Ovary (tissue), 10 donors: ENCODE measurements at places on chromosomes 12 and 14.

DNA sequence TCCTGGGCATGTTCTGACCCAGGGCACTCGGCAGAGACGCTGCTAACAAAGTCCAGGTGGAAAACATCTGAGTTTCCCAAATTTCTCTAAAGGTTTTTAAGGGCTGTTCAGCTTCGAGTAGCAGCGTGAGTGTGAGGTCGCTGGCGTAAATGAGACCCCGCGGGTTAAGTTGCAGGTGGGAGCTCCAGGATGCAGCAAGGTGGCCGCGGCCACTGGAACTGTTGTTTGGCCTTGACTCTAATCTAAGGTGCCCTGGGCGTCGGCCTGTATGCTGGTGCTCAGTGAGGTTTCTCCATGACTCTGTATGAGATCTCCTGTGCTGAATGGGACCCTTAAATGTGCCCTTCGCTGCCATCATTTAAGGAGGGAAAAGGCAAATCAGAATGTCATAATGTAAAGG lies 50.7 kb downstream of the ELK3 start:
- DNase-seq = no peak

GRCh38 chr12:91991399-91992187 lies 154.1 kb downstream of the BTG1 start:
- DNase-seq = no peak

- no peak for DNase-seq
Observed at GRCh38 chr14:41285186-41285748, 321.4 kb upstream of the LRFN5 start.

- no peak for DNase-seq
Observed at GRCh38 chr12:54357506-54358190, 6.6 kb downstream of the GPR84 start.

GRCh38 chr14:105701456-105702274 lies 175.3 kb downstream of the TMEM121 start:
- DNase-seq = no peak

GRCh38 chr12:24933694-24934407 lies 15.1 kb downstream of the BCAT1 start:
- no peak for DNase-seq

DNA sequence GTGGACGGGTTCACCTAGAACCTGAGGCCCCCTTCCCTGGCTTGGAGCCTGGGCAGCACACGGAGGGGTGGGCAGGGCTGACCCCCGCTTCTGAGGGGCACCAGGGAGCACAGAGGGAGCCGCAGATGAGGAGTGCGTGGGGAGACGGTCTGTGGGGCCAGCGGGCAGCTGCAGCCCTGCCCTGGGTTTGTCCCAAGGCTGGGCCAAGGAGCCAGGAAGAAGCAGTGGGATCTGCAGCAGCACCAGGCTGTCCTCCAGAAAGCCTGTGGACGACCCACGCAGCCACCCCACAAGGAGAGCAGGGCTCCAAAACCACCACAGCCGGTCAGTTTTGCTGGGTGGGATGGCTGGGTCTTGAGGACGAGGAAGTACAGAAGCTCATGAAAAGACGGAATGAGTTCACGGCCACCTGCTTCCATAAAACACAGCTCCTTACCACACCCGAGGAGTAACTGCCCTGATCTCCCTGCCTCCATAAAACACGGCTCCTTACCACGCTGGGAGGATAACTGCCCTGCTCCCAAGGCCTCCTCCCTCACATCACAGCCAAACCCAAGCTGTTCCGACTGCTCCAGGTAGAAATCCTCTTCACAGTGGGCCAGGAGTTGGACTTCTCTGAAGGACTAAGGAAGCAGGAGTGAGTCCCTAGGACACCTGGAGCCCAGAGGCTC lies 9.9 kb upstream of the GOLGA3 start:
- no peak for DNase-seq

DNA sequence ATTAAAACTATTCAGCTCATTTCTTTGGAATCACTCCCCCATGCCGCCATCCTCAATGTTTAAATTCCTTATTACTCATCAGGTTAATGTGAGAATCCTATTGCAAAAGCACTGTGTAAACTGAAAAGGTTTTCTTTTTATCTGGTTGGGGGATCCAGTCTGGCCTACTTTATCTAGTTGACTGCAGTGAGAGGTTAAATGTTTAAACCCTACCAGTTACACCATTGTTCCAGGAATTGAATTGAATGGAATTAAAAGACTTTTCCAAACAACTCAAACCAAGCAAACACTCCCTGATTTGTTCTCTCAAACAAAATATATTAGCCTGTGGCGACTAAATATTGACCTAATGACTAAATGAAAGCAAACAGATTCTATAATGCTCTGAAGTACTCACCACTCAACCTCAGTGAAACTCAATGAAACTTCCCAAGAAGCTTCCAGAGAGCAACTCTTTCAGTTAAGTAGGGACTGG lies 100.5 kb downstream of the VEZT start:
- no peak for DNase-seq

GRCh38 chr12:82522285-82522684 lies 164.0 kb downstream of the METTL25 start:
- DNase-seq = no peak

DNA sequence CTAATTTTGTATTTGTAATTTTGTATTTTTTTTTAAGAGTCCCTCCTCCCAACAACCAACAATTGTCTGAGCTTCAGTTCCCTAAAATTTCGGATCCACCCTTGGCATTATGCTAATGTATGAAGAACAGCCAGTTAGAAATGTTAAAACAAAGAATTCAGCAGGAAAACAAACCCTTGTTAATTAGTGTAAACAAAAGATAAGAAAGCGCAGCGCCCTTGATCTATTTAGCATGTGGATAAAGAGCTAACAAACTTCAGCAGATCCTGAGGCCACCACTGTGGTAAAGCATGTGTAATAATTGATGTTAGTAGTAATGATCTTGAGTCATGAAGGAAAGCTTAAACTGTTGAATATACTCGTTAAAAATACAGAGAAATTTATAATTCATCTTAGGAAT lies 199.8 kb downstream of the TMX1 start:
- DNase-seq = no peak

GRCh38 chr12:3380200-3381043 lies 110.6 kb upstream of the PRMT8 start:
- no peak for DNase-seq

GRCh38 chr12:71432936-71433335 lies 6.7 kb upstream of the LGR5 start:
- no peak for DNase-seq

DNA sequence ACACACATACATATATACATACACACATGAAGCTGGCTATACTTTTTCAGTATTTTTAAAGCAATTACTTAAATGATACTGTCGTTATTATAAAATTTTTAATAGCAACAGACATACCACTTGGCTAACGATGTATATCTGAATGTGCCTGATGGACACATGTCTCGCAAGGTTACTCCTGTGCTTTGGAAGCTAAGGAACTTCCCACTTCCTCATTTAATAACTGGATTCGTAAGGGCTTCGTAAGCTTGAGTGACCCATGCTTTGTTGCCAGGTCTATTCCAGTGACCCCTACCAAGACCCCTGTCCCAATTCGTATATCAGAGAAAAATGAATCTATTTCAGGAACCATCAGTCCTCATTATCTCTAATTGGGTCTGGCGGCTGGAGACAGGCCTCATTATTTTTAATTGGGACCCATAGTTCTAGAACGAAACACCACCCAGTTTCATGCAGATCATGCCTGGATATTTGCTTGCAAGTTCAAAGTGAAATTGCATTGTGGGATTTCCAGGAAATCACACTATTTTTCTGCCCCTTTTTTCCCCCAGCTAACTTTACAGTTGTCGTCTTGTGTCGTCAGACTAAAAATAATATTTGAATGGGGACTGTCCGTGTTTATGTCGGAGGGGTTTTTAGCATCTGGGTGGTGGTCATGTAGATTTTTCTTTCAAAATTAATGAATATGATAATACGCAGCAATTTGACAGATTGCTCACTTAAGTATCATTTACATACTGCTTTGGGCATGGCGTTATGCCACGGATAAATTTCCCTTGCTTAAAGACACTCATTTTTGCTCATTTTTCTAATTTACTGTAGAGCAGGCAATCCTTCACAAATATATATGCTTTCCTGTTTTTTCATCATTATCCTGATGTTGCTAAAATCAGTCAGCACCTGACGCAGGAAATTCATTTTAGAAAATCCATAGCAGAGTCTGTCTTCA lies 17.1 kb upstream of the MYO1H start:
- DNase-seq = no peak

DNA sequence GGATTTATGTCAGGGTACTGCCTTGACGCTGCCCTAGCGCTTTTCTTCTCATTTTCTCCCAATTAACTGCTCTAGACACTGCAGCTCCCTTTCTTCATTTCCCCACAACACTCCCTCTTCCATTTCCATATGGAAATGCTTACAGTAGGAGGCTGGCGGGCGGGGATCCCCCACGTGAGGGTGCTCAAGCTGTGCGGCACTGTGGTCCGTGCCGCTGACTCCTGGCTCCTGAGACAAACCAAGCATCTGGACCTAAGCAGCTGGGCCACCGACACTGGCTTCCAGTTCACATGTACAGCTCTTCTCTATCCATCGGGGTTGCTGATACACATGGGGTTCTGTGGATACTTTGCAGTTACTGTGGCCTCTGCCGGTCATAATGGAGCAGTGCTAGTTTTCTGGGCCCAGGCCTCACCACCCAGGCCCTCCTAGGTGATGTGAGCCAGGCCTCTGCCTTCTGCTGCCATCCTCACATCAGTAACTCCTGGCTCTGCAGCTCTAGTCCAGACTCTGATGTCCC lies 20.2 kb downstream of the TCHP start:
- no peak for DNase-seq

GRCh38 chr12:5043589-5044419 lies at the start of gene KCNA5:
TSS of gene KCNA5 (plus strand) at chr12:5043879. CDS start at chr12:5044148, 269 bp downstream.
- DNase-seq = no peak

DNA sequence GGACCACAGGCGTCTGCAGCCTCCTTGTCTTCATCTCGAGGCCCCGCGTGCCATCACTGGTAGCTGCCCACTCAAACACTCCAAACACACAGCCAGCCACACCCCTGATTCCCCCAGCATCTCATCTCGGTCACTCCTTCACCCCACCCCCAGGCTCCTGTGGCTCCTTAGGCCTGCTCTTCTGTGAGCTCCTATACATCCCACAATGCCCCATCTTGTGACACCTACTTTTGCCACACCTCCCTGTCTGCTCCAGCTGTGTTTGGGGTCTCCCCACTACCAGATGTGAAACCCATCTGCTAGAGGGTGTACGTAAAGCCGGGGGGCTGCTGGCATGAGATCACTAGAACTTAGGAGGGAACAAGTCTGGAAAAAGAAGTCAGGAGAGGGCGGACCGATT lies 4.1 kb downstream of the AKT1 start:
- DNase-seq = no peak

GRCh38 chr12:126608607-126609175 lies 1543.5 kb downstream of the AACS start:
- no peak for DNase-seq

- no peak for DNase-seq
Observed at GRCh38 chr14:105899071-105899641, 372.8 kb downstream of the TMEM121 start.

- no peak for DNase-seq
Observed at GRCh38 chr12:69676257-69677012, 22.7 kb downstream of the BEST3 start.

GRCh38 chr12:58310809-58311622 lies 369.6 kb downstream of the ATP23 start:
- no peak for DNase-seq

- DNase-seq = no peak
Observed at GRCh38 chr12:125222876-125223275, 157.6 kb downstream of the AACS start.

GRCh38 chr12:113533842-113534375 lies 62.2 kb upstream of the LHX5 start:
- no peak for DNase-seq

GRCh38 chr12:68042212-68042699 lies 53.0 kb downstream of the IFNG-AS1 start:
- no peak for DNase-seq

- no peak for DNase-seq
Observed at GRCh38 chr12:131939007-131939406, 9.9 kb downstream of the PUS1 start.

GRCh38 chr12:122021193-122021821 lies 377 bp upstream of the BCL7A start:
- DNase-seq = peak; percentile 27

DNA sequence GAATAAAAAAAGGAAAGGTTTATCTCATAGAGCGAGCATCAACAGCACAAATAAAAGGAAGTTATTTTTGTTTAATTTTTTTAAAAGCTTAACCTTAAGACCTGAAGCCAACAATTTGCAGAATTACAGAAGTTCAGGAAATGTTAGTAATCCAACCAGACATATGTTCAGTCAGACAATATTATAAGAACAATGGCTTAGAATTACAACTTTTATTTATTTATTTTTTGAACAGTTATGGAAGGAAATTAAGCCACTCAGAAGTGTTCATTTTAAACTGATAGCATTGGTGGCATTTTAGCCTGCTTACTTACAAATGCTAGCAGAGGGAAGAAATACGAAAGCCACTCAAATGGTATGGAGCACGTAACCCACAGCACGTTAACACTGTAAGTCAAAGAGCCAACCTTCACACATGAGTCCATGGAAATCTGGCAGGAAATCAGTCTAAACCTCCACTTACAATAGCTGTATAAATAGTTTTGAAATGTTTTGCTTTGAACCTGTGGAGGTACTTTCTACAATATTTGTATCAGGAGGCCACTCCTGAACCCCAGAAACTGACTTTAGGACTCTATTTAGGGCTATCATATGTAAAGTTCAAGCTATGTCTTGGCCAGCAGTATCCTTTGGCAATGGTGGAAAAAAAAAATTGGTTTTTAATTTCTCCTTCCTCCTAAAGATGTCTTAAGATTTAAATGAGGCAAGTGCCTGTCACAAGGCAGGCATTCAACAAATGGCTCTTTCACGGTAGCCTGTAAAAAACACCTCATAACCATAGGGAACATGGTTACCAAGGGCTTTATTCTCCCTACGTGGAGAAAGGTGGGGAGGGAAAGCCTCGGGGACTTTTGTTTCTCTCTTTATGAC lies 102.3 kb downstream of the ITPR2 start:
- no peak for DNase-seq

- no peak for DNase-seq
Observed at GRCh38 chr14:80117876-80118275, 93.4 kb downstream of the DIO2 start.

DNA sequence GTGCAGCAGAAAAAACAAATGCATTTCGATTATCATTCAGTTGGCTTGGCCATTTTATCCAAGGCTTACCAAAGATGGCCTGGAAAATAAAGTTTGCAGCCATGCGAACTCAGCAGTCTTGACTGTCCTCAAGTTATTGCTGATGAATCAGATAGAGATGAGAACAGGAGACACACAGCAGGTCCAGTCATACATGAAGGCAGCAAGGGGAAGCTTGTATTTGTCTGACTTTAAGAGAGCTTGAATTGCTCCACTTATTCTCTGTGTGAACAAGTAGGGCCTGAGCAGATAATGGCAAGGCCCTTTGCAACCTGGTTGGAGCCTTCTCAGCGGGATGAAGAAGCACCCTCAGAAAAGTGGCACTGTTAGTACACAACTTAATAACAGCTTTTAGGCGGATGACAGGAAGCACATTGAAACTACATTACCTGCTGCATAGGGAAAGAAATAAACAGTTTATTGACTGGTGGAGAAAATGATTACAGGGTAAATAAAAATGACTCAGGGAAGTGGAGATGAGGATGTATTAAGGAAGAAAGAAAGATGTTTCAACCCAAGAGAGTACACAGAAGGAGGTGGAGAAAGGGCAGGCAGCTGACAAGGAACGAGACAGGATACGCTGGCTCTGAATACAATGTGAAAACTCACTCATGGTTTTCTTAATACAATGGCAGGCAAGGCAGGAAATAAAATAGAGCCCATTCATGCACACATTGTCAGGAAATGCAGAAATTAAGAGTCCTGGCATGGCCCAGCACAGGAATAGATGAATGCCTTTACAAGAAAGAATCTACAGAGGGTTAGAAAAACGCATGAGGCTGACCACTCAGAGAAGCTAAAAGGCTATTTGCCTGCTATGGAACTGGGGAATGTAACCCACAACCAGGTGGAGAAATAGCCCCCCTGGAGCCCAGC lies 128.4 kb downstream of the GALC start:
- DNase-seq = no peak
